ENCODE measurements at places on chromosomes 3 and 15.

GRCh38 chr3:108218811-108219210 lies 3.4 kb downstream of the IFT57 start:
- DNase-seq: no peak

DNA sequence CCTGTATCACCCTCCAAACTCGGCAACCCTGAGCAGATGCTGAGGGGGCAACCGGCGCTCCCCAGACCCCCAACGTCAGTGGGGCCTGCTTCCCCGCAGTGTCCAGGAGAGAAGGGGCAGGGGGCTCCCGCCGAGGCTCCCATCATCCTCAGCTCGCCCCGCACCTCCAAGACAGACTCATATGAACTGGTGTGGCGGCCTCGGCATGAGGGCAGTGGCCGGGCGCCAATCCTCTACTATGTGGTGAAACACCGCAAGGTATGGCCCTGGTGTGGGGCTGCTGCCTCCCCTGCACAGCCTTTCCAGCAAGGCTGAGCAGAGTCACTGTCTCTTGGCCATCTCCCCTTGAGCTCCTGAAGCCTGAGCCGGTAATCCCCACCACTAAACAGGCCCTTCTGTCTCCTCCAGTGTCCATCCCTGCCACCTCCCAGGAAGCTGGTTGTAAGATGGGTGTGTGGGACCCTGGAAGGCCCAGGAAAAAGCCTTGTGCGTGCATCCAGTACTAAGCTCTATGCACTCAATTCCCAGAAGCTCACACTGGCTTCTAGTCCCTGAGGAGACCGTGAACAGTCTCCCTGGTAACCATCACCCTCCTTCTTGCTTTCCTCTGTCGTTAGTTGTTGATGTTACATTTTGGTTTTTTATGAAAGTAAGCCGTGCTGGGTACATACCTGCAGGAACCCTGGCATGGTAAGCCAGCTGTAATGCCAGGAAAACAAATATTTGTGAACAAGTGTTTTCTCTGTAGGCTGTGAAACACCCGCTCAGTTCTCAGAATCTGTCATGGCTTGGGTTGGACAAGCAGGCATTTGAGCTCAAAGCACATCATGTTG lies 63.3 kb downstream of the BOC start:
- no peak for DNase-seq

- DNase-seq: no peak
Measured at GRCh38 chr3:132679911-132680310, 19.8 kb downstream of the UBA5 start.

- no peak for DNase-seq
Measured at GRCh38 chr3:139519998-139520737, 19.4 kb downstream of the RBP1 start.

Measured in adrenal gland (tissue), 19 donors.